Fibroblast of skin of right biceps (primary cell): ENCODE measurements at places on chromosomes 12 and 14.

DNA sequence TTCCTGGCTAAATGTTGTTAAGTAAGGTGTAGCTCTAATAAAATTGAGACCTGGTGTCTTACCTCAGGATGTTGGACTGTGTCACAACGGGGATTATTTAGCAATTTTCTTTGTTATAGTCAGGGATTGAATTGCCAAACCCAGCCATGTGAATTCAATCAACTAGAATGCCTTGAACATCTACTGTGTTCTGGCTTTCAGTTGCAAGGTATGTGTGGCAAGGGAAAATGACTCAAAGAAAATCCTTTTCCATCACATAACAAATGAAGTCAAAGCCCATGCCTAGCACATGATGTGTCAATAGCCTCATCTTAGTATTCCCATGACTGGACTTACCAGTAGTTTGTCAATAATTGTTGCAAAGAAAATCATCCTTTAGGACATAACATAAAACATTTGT is 519.8 kb upstream of the FLRT2 start:
- DNase-seq = peak; percentile 33

DNA sequence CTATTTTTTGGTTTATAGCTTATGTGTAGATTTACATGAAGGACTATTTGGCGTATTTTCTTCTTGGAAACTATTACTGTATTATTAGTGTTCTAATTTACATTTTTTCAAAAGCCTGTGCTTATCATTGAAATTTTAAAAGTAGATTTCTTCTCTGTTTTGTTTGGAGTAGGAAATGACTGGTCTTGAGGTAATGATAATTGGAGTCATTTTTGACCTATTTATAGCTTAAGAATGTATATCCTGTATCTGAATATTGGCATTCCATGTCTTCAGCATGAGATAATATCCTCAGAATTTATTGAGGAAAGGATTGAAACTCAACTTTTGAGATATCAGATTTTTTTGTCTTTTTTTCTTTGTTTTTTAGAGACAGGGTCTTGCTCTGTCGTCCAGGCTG is 193.4 kb downstream of the ERC1 start:
- DNase-seq = peak; percentile 80

- peak; percentile 55 for DNase-seq
These were observed 53.1 kb upstream of the GNG2 start for GRCh38 chr14:51807356-51807755.

DNA sequence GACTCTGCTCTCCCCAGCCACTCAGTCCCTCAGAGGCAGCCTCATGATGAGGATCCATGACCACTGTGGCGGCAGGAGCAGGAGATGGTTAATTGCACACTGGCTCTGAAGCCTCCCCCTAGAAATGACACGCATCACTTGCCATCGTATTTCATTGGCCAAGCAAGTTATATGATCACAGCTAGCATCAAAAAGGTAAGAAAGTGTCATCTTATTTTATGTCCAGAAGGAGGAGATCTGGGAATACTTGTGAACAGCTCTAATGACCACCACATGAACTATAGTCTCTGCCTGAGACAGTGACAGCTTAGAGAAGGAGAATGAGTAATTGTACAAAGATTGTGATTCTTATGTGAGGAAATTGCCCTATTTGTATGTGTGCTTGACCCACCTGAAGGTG is 363.4 kb downstream of the NUAK1 start:
- DNase-seq = peak; percentile 68

DNA sequence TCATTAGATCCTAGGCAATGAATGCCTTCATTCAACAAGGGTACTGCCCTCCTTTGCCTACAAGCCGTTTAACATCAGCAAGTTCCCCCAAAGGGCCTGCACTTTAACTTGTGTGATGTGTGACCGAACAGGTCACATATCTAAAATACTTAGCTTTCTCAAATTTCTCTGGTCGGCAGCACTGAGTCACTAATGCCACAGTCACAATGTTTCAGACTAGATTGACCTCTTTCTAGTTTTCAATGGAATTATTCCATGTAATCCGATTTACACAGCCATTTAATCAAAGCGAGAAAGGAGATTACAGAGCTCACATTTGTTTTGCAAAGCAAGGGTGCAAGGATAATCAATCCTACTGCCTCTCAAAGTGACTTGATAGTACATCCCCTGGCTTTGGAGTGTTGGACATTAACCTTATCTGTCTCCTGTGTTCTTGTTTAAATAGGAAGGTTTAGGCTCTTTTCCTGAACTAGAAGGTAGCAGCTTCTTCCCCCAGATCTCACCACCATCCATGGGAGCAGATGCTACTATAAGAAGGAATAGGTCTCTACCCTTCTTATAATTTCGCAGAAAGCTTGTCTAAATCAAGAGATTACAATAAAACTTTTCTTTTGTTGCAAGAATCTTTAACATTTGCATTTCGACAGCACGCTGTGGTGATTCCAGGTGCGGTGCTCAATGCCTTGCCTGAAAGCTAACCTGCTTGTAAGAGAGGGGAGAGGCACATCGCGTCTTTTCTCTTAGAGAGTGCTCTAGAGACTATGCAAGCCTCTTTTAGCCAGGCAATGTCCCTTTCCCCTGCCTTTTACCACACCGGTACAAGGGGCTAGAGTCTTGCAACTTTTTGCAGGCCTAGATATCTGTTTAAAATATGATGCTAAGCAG is 1.8 kb downstream of the KITLG start:
- peak; percentile 39 for DNase-seq

DNA sequence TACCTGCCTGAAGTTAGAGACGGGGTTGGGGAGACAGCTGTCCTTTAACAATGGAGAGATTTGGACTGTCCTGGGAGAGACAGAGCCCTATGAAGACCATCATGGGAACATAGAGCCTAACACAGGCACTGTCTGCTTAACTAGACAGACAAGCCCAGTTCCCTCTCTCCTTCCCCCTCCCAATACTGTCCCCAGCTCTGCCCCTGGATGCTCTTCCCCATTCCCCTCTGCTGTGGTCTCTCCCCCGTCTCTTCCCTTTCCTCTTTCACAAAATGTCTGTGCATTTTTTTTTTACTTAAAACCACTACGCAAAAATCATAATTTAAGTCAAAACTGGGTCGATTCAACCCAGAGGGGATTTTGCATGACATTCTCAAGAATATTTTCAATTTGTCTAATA is 232.9 kb downstream of the CHST11 start:
- no peak for DNase-seq

- peak; percentile 100 for DNase-seq
These were observed 104.5 kb upstream of the MED13L start for GRCh38 chr12:116381744-116382685.

DNA sequence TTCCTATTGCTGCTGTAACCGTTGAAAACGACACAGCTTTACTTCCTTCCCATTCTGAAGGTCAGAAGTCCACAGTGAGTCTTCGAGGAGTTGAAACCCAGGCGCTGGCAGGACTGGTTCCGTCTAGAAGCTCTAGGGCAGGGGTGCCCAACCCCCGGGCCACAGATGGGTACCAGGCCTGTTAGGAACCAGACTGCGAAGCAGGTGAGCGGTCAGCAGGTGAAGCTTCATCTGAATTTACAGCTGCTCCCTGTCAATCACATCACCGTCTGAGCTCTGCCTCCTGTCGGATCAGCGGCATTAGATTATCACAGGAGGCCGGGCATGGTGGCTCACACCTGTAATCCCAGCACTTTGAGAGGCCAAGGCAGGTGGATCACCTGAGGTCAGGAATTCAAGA is 12.6 kb upstream of the SFSWAP start:
- no peak for DNase-seq

DNA sequence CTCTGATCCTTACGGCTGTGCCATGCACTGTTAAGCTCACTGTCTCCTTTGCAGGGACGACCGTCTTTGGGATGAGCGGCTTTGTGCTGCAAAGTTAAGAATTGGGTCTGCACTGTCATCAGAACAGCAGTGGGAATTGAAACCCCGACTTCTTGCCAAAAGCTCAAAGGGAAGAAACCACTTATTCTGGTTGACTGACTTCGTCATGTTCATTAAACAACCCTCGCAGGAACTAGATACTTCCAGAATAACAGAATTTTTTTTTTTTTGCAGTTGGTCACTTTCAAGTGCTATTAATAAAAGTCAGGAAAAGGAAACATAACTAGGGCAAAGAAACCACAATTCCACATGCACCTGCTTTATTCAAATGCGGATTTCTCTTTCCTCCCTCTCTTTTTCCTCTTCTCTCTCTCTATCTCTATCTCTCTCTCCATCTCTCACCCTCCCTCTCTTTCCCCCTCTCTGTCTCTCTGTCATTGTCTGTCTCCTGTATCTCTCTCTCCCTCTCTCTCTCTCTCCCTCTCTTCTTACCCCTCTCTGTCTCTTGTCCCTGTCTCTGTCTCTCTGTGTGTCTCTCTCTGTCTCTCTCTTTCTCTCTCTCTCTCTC is 12.3 kb upstream of the GLT1D1 start:
- no peak for DNase-seq

- DNase-seq = peak; percentile 99
These were observed 107.9 kb downstream of the PTPRQ start for GRCh38 chr12:80551897-80552296.

- peak; percentile 34 for DNase-seq
These were observed 94.2 kb downstream of the HEATR5A start for GRCh38 chr14:31326111-31326510.

DNA sequence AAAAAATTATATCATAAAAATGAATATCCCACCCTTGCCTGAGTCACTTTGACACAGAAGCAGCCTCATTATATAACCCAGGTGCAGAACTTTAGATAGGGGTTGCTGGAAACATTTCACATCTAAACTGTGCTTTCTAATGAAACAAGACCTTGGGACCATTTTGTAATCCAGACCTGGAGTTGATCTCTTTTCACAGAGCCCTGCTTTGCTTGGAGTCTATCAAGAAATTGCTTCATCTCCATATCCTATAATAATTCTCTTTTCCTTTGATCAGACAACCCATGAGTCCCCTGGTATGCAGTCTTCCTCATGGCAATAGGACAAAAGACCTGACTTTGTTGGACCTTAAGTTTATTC is 76.3 kb downstream of the HSD17B6 start:
- no peak for DNase-seq

GRCh38 chr14:56088941-56089340 is 29.3 kb upstream of the PELI2 start:
- DNase-seq = no peak

GRCh38 chr12:12788675-12789368 is 3.4 kb downstream of the APOLD1 start:
- peak; percentile 81 for DNase-seq

DNA sequence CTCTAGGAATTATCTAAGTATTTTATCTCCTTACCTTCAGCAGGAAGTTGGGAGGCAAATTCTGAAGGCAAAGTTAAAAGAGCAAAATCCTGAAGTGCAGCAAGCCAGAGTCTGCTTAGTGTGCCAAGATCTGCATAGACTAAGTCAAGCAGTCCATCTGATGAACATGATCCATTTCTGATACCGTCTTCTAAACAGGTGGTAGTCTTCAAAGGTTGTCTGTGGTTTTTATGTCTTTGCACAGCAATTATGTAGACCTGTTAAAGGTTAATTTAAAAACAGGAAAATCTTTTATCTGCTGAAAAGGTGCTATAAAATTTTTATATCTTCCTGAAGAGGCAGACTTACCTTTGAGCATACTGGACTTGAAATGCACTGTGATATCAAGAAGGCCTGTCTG is 105.3 kb upstream of the HECTD1 start:
- no peak for DNase-seq

- no peak for DNase-seq
These were observed 6.0 kb upstream of the YARS2 start for GRCh38 chr12:32761716-32762115.

- DNase-seq = no peak
These were observed 40.0 kb upstream of the PNMA1 start for GRCh38 chr14:73753887-73754795.

GRCh38 chr14:95575840-95576473 is 41.1 kb downstream of the GLRX5 start:
- no peak for DNase-seq

GRCh38 chr12:65323070-65323469 is 44.6 kb downstream of the MSRB3 start:
- no peak for DNase-seq

- no peak for DNase-seq
These were observed 218.4 kb upstream of the C14orf180 start for GRCh38 chr14:104361101-104361591.

DNA sequence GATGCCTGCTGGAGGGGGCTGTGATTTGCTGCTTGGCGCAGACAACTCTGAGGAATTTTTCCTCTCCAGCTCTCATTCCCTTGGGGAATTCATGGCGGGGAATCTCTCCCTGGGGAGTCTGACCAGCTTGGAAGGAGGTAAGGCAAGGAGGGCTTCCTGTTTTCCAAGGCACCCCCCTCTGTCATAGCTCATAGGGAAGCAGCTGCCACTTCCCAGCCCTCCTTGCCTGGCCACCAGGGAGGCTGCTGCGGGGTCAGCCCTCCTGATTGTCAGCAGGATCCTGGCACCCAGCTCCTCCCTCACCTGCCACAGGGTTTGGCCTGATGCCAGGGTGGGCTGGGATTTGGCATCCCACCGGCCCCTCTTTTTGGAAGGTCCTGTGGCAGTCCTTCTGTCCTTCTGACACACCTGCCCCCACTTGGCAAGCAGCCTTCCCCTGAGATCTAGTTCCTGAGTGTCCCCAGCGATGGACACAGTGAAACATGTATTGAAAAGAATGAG is 74.9 kb downstream of the TSPAN9 start:
- peak; percentile 89 for DNase-seq

- DNase-seq = peak; percentile 75
These were observed 250.8 kb downstream of the SLC6A15 start for GRCh38 chr12:84661786-84662185.

DNA sequence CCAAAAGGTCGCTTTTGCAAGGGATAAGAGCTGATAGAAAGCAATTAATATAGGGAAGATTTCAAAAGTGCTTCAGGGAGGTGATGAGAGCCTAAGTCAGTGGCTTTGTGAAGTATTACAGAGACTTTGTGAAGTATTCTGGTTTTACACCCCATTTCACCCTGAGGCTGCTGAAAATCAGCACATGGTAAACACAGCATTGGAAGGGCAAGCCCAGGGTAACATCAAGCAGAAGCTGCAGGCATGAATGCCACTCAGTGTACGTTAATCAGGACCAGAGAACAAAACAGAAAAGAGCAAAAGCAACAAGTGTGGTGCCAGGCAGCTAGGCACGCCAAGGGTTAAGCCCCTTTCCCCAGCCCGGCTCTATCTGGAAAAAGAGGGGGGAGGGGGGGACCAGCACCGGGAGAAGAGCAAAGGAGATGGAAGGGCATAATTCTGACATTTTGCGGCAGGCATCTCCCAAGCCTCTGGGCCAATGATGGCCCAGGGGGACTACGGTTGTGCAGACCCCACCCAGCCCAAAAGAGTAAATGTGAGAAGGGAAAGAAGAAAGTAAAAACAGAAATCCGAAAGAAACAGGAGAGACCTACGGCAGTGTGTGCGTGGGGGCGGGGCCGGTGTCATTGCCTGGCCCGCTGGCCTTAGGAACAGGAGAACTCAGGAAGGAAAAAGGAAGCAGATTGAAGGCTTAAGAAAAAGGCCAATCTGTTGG is 58.9 kb downstream of the DHRS2 start:
- peak; percentile 19 for DNase-seq

DNA sequence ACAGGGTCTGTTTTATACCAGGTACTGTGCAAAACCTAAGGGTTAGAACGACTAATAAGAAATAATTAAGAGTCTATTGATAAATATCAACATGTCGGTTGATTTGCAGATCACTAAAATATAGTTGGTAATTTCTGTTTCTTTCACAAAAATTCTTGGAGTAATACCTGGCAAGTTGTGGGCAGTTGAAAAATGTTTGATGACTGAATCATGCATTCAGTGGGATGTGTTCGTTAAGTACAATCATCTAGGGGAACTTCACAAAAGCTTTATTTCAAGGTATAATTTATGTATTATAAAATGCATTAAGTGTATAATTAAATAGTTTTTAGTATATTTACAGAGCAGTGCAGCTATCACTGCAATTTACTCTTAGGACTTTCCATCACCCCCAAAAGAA is 120.0 kb downstream of the KCNA5 start:
- peak; percentile 49 for DNase-seq
